ENCODE measurements at places on chromosomes 12 and 14. TPM values are rescaled to one million over a fixed set of nuclear protein-coding genes. Genes with fewer than 3 reads are reported as not detected.

TRIM9 gene
- total RNA-seq = 2.3 TPM

RARG gene
- total RNA-seq = 7.9 TPM

LALBA gene
- total RNA-seq = not detected

SCN8A gene
- 5.0 TPM for total RNA-seq

EXOC3L4 gene
- not detected for total RNA-seq

UBR7 gene
- total RNA-seq = 35.8 TPM

- H3K4me3 ChIP-seq = no peak overlapping the region
- peaks cover 1% of the 10 kb centered on the region for H3K27me3 ChIP-seq
- peaks cover 34% of the 10 kb centered on the region for H3K4me1 ChIP-seq
These were observed 378.7 kb upstream of the KITLG start for GRCh38 chr12:88958946-88959345.

GRCh38 chr14:69968132-69968531 lies 88.9 kb downstream of the SMOC1 start:
- no peak overlapping the region for H3K27ac ChIP-seq
- no peaks in the 10 kb centered on the region for H3K36me3 ChIP-seq
- no peaks in the 10 kb centered on the region for H3K4me1 ChIP-seq
- DNase-seq = no peak

- H3K27me3 ChIP-seq = no peaks in the 10 kb centered on the region
- no peaks in the 10 kb centered on the region for H3K36me3 ChIP-seq
- no peak overlapping the region for H3K4me3 ChIP-seq
- no peak overlapping the region for H3K27ac ChIP-seq
- no peaks in the 10 kb centered on the region for H3K4me1 ChIP-seq
These were observed 190.2 kb upstream of the USP15 start for GRCh38 chr12:62069976-62070375.

DNA sequence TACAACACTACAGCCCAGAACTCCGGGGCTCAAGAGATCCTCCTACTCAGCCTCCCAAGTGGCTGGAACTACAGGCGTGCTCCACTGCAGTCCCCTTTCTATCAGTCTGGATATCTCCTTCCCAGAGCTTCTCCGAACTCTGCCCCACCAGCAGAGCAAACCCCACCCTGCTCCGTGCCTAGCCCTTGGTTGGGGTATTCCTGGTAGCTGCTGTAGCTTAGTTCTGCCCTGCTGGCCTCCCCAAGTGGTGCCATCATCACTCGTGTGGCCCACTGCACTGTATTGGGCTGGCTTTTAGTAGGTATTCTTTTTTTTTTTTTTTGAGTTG lies 9.5 kb downstream of the HSP90AA1 start:
- no peak overlapping the region for H3K27ac ChIP-seq
- H3K4me1 ChIP-seq = peaks cover 2% of the 10 kb centered on the region
- H3K27me3 ChIP-seq = peaks cover 3% of the 10 kb centered on the region
- peaks cover 35% of the 10 kb centered on the region for H3K36me3 ChIP-seq
- H3K4me3 ChIP-seq = no peak overlapping the region

DNA sequence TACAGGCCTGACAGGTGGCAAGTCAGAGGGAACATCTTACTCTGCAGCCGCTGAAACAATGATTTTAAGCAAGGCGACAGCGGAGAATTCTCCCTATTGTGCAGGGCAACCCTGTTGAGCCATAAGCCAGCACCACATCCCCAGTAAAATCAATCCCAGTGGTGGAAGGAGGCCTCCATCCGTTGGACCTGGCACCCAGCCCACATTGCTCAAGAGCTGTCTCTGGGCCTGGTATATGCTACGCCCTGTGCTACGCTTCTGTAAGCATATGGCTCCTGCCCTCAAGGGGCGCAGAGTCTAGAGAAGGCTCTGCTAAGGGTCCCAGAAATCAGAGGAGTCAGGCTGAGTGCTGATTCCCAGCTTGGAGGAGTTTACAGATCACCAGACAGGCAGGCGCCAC lies 265.5 kb downstream of the CACNA1C start:
- H3K4me3 ChIP-seq = no peak overlapping the region
- no peaks in the 10 kb centered on the region for H3K36me3 ChIP-seq
- peaks cover 8% of the 10 kb centered on the region for H3K4me1 ChIP-seq
- H3K27ac ChIP-seq = no peak overlapping the region

- no peak overlapping the region for H3K4me3 ChIP-seq
- H3K27ac ChIP-seq = no peak overlapping the region
- peaks cover 11% of the 10 kb centered on the region for H3K4me1 ChIP-seq
- H3K36me3 ChIP-seq = no peaks in the 10 kb centered on the region
- H3K27me3 ChIP-seq = peaks cover under 1% of the 10 kb centered on the region
These were observed 135.0 kb upstream of the LRIG3 start for GRCh38 chr12:59055204-59055860.

GRCh38 chr12:103705927-103706326 lies 118.9 kb downstream of the STAB2 start:
- H3K4me3 ChIP-seq = no peak overlapping the region
- H3K27me3 ChIP-seq = peaks cover 2% of the 10 kb centered on the region
- no peak overlapping the region for H3K27ac ChIP-seq
- no peaks in the 10 kb centered on the region for H3K36me3 ChIP-seq
- peaks cover 9% of the 10 kb centered on the region for H3K4me1 ChIP-seq

- no peak for DNase-seq
- peaks cover 3% of the 10 kb centered on the region for H3K27me3 ChIP-seq
- H3K4me3 ChIP-seq = no peak overlapping the region
- H3K36me3 ChIP-seq = no peaks in the 10 kb centered on the region
- H3K4me1 ChIP-seq = peaks cover 5% of the 10 kb centered on the region
These were observed 24.5 kb downstream of the SLC16A7 start for GRCh38 chr12:59620326-59620725.

- H3K4me3 ChIP-seq = no peak overlapping the region
- H3K4me1 ChIP-seq = peaks cover 7% of the 10 kb centered on the region
- peaks cover 2% of the 10 kb centered on the region for H3K27me3 ChIP-seq
- no peaks in the 10 kb centered on the region for H3K36me3 ChIP-seq
- H3K27ac ChIP-seq = no peak overlapping the region
- no peak for DNase-seq
These were observed 894.9 kb downstream of the VRK1 start for GRCh38 chr14:97692084-97692483.

- H3K27ac ChIP-seq = peak overlapping the region; percentile 13
- no peak overlapping the region for H3K4me3 ChIP-seq
- peaks cover 7% of the 10 kb centered on the region for H3K27me3 ChIP-seq
- H3K36me3 ChIP-seq = no peaks in the 10 kb centered on the region
- peaks cover 23% of the 10 kb centered on the region for H3K4me1 ChIP-seq
- DNase-seq = no peak
These were observed 1.6 kb upstream of the MLXIP start for GRCh38 chr12:122076743-122077495.

DNA sequence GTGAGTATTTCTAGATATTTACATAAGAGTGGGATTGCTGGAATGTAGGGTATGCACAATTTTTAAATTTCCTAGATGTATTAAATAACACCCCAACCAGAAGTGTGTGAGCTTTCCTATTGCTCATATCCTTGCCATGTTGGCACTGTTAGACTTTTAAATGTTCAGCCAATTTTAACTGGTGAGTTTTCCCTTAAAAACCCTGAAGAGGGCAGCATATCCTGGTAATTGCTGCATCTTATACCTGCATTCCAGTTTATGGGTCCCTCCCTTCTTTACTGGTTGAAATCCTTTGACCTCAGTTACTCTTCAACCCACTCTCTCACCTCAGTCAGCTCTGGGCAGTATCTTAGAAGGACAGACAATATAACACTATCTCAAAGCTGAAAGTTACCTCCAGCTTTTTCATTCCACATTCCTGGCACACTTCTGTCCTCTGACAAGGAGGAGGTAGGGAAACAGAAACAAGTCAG lies 270.6 kb downstream of the PAWR start:
- H3K27me3 ChIP-seq = peaks cover 1% of the 10 kb centered on the region
- H3K4me1 ChIP-seq = peaks cover 8% of the 10 kb centered on the region
- H3K27ac ChIP-seq = peak overlapping the region; percentile 14
- no peak overlapping the region for H3K4me3 ChIP-seq

DNA sequence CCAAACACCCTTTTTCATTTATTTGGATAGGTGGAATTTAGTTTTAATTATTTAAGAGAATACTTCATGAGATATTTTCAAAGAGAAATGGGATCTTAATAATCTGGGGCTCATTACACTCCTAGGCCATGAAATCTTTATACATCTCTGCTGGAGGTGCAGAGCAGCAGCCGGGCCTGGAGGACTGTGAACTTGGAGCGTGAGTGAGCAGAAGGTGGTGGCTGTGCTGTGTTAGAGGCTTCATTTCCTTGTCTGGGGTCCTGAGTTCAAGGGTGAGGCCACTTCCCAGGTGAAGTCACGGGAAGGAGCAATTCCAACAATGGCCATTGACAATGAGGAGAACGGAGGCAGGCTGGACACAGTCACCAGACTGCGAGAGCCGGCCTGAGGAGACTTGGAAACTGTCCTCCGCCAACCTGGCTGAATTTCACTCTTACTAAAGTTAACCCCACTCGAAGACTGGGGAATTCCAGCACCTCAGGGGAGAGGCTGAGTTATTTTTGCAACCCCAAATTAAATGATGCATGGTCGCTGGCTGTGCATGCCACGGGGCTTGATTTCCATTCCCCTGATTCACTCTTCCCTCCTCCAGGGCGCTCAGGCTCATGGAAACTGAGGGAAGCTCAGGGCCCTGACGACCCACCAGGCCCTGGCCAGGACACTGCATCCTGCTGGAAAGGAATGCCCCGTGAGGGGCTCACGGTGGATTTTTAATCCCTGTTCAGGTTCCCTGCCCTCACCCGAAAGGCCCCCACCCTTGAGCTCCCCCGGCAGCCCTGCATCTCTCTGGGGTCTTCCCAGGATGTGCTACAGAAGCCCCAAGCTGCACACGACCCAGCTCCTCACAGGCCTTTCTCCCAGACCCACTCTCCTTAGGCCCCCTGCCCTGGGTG lies 22.6 kb upstream of the TRAF3 start:
- no peak overlapping the region for H3K4me3 ChIP-seq
- peaks cover 9% of the 10 kb centered on the region for H3K4me1 ChIP-seq
- H3K27me3 ChIP-seq = peaks cover 14% of the 10 kb centered on the region
- peaks cover 22% of the 10 kb centered on the region for H3K36me3 ChIP-seq
- no peak overlapping the region for H3K27ac ChIP-seq
- no peak for DNase-seq

- H3K4me1 ChIP-seq = no peaks in the 10 kb centered on the region
- no peak overlapping the region for H3K27ac ChIP-seq
- no peak overlapping the region for H3K4me3 ChIP-seq
- peaks cover 7% of the 10 kb centered on the region for H3K36me3 ChIP-seq
These were observed 1581.3 kb upstream of the TMEM132C start for GRCh38 chr12:126685636-126686035.

- peaks cover 7% of the 10 kb centered on the region for H3K27me3 ChIP-seq
- H3K36me3 ChIP-seq = peaks cover 6% of the 10 kb centered on the region
- DNase-seq = peak; percentile 31
- peaks cover 36% of the 10 kb centered on the region for H3K4me1 ChIP-seq
- peak overlapping the region; percentile 96 for H3K4me3 ChIP-seq
These were observed 732 bp downstream of the SLC25A29 start for GRCh38 chr14:100305324-100306100.
